Right renal pelvis (tissue), 4 donors: ENCODE measurements at places on chromosomes 11 and 22. TPM values are rescaled to one million over a fixed set of nuclear protein-coding genes. Genes with fewer than 3 reads are reported as not detected.

GRCh38 chr11:6894097-6894496, 1.8 kb upstream of the OR2D2 start:
- DNase-seq = no peak

DNA sequence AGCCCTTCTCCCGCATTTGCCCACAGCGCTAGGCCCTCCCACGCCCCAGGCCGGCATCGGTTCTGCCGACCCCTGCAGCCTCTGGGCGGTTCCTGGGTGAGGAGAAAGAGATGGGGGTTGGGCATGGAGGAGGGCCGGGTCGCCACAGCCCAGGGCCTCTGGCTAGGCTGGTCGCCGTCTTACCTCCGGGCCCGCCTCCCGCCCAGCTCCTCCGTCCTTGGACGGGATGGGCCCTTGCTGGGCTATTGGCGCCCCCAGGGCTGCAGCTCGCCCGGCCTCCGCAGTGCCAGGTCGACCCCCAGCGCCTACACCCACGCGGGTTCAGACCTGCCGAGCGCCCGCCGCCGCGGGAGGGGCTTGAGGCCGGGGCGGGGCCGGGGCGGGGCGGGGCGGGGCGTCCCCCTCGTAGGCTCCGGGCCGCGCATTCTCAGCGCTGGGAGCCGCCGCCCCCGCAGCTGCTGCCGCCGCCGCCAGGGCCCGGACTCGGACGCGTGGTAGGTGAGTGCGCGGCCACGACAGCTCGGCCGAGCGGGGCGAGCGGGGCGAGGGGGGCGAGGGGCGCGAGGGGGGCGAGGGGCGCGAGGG, at the start of gene CD151:
Gene CD151 (plus strand): TSS at position 424 of the 585 bp plus-strand sequence. CDS start 3,118 bp downstream, outside the sequence.
- no peak for DNase-seq

GRCh38 chr11:13287036-13287435, 9.4 kb downstream of the BMAL1 start:
- DNase-seq = no peak

DNA sequence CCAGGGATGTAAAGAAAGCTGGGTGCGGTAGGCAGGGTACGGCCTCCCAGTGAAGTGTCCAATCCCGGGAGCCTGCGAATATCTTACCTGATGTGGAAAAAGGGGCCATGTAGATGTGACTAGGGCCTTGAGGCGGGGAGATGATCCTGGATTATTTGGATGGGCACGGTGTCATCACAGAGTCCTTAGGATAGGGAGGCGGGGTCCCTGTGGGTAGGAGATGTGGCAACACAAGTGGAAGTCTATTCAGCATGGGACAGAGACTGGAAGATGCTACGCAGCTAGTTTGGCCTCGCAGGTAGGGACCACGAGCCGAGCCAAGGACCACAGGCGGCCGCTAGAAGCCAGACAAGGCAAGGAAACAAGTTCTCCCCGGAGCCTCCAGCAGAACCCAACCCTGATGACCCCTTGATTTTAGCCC, 46.4 kb upstream of the SHANK2 start:
- DNase-seq = no peak

- DNase-seq = no peak
These were observed 115.1 kb downstream of the ARFGAP2 start for GRCh38 chr11:47061429-47062178.

GRCh38 chr11:122572592-122572991, 82.9 kb upstream of the UBASH3B start:
- DNase-seq = no peak

DNA sequence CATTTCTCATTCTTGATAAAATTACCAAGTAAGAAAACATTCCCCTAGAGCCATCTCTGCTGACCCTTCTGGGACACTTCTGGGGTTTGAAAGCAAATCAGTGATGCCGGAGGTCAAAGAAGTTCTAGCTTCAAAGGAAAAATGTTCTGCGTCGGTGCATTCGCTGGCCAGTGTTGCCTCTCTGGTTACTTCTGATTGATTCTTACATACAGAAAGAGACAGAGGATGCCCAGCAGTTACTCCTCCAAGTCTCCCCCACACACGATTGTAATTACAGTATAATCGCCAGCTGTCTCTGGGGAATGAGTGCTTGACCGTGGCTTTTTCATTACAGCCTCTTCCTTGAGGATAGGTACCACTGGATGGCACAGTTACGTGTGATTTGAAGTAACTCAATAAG, 150.9 kb downstream of the SNX19 start:
- no peak for DNase-seq

DNA sequence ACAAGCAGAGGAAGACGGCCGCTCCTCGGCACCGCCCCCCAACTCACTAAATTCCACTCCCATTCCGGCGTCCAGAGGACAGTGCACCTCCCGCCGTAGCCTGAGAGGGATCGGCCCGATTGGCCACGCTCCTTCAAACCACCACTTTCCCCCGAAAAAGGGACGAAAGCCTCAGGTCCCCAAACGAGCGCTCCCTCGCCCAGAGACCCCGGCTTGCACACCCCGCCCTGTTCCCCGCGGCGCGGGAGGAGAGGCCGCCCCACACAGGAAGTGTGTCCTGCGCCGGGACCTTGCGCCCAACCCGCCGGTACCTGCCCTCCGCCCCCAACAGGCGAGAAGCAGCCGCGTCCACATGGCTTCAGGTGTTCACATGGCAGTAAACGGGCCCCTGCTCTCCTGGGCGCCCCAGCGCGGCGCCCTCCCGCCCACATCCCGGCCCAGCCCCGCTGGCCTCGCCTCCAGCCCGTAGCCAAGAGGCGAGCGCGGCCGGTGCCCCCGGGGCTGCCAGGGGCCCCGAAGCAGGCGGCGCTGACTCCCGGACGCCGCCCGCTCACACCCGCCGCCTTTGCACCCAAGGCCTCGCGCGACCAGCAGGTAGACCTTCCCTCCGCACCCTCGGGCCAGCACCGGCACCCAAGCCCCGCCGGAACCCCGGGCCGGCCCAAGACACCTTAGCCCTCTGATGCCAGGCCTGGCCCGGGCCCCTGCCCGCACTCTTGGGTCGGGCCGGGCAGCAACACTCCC, 849 bp downstream of the TCF20 start:
- no peak for DNase-seq

DNA sequence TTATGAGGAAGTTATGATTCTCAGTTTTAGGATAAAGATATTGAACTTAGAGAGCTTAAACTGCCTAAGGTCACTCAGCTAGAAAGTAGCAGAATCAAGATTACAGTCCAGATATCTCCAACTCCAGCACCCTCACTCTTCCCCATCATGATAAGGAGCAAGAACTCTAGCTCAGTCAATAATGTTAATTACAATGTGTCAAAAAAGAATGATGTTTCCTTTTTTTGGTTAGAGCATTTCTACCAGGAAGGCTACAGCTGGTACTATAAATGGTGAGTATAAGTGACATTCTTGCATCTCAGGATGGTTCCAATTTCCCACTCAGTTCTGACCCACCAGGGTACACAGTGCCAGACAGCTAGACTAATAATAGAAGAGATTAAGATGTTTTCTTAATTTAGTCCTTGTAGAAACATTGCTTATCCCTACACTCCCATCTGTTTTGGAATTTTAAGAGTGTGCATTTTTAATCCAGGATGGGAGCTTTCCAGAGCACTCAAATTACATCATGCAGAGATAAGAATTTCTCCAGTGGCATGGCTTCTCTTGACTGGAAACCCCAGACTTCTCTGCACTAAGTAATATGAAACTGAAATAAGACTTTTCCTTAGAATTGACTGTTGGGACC, 21.6 kb upstream of the BBOX1 start:
- DNase-seq = no peak

- DNase-seq = no peak
These were observed 1196.8 kb downstream of the BRD1 start for GRCh38 chr22:48630848-48631247.

DNA sequence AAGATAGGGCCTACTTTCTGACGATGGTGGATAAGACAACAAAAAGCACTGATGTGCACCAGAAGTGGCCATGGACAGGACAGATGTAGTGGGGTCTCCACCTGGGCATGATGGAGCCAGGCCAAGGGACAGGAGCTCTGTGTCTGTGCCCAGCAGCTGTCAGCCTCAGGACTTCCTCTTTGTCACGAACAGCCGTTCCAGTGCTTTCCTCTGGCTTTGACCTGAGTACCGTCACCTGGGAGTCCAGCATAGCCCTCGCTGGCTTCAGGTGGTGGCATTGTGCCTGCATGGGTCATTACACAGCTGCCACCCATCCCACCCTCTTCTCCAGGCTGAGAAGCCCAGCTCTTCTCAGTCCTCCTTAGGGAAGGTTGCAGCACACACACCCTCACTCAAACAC, 137.8 kb downstream of the GRIK4 start:
- no peak for DNase-seq

GRCh38 chr11:34536056-34536455, 22.5 kb upstream of the ELF5 start:
- no peak for DNase-seq

- no peak for DNase-seq
These were observed 115.6 kb downstream of the CSTPP1 start for GRCh38 chr11:47052165-47052564.

- no peak for DNase-seq
These were observed 56.5 kb downstream of the MIAT start for GRCh38 chr22:26713823-26714449.

GRCh38 chr22:30607300-30607930, 441 bp downstream of the TCN2 start:
- DNase-seq = no peak

DNA sequence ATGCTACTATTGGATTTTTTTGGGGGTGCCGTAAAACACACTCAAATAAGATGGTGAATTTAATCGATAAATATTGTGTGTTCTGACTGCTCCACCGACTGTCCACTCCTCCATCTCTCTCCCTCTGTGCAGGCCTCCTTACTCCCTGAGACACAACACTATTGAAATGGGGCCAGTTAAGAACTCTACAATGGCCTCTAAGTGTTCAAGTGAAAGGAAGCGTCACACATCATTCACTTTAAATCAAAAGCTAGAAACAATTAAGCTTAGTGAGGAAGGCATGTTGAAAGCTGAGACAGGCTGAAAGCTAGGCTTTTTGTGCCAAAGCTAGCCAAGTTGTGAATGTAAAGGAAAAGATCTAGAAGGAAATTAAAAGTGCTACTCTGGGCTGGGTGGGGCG, 156.7 kb downstream of the CTTN start:
- DNase-seq = no peak

DNA sequence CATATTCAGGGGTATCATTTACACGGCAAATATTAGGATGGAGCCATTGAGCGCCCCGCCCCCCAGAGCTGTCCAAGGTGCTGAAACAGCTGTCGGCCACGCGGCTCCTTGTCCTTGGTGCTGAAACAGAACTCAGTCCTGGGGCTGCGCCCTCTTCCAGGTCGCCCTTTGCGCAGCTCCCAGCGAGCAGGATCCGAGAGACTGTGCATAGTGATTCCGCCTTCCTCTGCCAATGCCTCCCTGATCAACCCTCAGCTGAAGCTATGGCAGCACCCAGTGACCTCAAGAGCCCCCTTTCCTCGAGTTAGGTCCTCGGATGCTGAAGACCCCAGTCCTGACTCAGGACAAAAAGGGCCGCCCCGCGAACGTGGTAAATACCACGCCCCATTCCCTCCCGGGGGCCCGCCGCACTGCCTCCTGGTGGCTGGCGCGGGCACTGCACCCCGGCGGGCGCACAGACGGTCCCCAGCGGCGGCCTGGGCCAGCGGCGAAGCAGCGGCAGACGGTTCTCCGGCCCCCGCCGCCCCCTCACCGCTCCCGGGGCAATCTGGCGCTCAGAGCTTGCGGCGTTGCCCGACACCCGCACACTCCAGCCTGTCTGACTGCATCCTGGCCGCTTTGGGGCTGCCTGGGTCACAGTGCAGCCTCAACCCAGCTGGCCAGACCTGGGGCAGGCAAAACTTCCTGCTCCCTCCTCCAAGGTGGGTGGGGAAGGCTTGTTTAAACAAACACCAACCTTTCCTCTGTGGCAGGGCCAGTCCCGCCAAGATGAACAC, 13.4 kb downstream of the SYT7 start:
- peak; percentile 69 for DNase-seq

- no peak for DNase-seq
These were observed 243.6 kb downstream of the NELL1 start for GRCh38 chr11:20912922-20913512.

GRCh38 chr11:57349491-57350274, 11.5 kb downstream of the P2RX3 start:
- peak; percentile 54 for DNase-seq

DNA sequence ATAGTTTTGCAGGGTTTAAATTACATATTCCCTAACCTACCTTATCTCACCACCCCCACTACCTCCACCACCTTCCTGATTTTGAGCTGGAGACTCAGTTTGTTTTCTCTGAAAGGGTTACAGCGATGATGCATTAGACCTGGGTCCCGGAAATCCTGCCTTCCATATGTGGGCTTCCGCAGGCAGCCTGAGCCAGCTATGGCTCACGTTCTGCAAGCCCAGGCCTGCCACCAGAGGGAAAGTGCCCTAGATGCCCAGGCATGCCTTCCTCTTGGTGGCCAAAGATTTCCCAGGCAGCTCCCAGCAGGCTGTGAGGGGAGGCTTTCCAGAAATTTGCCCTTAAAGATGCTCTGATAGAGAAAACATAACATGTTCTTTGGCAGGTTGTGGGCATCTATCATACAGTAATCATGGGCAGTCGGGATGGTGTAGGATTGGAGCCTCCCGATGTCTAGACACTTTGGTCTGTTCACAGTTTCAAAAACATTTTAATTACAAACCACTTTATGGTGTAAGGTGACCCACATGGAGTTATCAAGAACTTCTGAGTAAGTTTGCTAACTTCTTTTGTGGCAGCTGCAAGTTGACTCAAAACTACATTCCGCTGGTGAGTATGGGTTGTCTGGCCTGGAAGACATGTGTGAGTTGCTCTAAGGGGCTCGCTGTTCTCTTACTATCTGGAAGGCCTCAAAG, 79.3 kb downstream of the MICAL2 start:
- no peak for DNase-seq

DNA sequence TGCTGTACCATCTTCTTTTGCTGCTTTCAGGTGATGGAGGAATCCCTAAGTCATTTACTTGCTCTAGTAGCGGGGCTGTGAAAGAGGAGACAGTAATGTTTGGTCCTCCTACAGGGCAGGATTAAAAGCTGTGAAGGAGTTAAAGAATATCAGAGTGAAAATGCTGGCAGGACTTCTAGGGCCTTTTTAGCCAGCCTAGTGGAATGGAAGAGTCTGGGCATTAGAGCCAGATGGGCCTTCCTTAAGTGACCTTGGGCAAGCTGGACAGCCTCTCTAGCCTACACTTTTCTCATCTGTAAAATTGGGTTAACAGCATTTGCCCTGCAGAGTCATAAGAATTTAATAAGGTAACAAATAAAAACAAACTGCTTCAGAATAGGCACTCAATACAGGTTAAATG, 114.7 kb downstream of the RBFOX2 start:
- DNase-seq = no peak

- DNase-seq = no peak
These were observed 1.0 kb downstream of the ARHGAP8 start for GRCh38 chr22:44753189-44754042.

GRCh38 chr11:30312243-30312642, 10.7 kb upstream of the ARL14EP start:
- no peak for DNase-seq

Gene MUC2
- polyA plus RNA-seq = 0.04 TPM

Gene CNTN5
- 22.1 TPM for polyA plus RNA-seq

Gene USP2
- polyA plus RNA-seq = 13.6 TPM

Gene MYBPC3
- polyA plus RNA-seq = 0.12 TPM

Gene LRRC10B
- polyA plus RNA-seq = 1.3 TPM

Gene ASPHD2
- 4.8 TPM for polyA plus RNA-seq

Gene OR5B21
- polyA plus RNA-seq = not detected

Gene CAPN5
- polyA plus RNA-seq = 31.9 TPM

Gene KRTAP5-10
- 0.20 TPM for polyA plus RNA-seq

Gene TMEM86A
- polyA plus RNA-seq = 9.1 TPM

Gene ENTHD1
- polyA plus RNA-seq = not detected

Gene UBASH3B
- polyA plus RNA-seq = 8.2 TPM

Gene BIRC3
- 1.2 TPM for polyA plus RNA-seq
